ENCODE measurements at places on chromosomes 2 and 18. TPM values are rescaled to one million over a fixed set of nuclear protein-coding genes. Genes with fewer than 3 reads are reported as not detected.
A peak's percentile ranks its signal among the peaks of the same experiment; 100 is the strongest.

Gene ANKAR
- total RNA-seq: 4.5 TPM

Gene SERPINB13
- total RNA-seq: 0.49 TPM

DNA sequence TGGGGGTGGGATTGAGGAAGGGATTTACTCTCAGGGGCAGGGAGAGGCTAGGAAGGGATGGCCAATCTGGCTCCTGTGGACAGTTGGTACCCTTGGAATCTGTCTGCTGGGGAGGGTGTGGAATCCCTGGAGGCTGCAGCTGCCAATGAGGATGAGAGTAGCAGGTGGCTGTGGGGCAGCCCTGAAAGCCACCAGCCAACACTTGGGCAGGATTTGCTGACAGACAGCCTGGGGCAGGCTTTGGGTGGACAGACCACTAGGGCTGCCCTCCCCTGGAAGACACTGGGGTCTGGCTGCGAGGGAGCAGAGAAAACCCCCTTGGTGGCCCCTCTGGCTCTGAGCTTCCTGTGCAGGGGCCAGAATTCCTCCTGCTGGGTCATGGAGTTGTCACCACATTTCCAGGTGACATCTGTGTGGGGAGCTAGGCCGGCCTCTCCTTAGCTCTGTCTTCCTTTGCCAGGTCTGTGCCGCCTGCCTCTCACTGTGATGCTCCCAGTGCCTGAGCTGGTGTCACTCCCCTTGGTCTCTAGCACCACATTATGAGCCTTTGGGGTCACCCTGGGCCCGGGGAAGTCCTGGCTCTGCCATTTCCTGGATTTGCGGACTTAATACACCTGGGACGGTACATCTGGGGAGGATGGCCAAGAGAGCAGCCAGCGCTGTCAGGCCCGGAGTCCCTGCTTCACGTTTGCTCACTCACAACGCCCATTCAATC, 13.4 kb upstream of the ARHGEF4 start:
- H3K4me1 ChIP-seq: peaks cover 5% of the 10 kb centered on the region
- no peaks in the 10 kb centered on the region for H3K27me3 ChIP-seq
- DNase-seq: no peak
- H3K27ac ChIP-seq: no peak overlapping the region

DNA sequence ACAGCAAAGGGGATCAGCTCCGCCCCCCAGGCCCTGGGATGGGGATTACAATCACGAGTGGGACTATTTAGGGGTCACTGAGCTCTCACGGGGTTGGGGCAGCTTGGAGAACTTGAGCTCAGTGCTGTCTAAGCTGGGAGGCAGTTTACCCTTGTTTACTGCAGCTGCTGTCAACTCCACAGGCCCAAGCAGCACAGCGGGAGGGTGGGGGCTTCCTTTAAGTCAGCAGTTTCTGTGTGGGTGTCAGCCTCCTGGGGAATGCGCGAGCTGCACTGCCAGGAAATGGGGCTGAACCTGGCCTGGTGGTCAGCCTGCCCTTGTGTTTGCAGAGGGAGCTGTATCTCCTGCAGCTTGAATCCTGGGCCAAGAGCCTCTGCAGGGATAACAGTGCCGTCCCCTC, 29.8 kb downstream of the TOGARAM2 start:
- H3K36me3 ChIP-seq: no peaks in the 10 kb centered on the region
- H3K4me3 ChIP-seq: no peak overlapping the region
- H3K27me3 ChIP-seq: no peaks in the 10 kb centered on the region

- no peak overlapping the region for H3K4me3 ChIP-seq
- no peak overlapping the region for H3K27ac ChIP-seq
- no peak for DNase-seq
- H3K4me1 ChIP-seq: no peaks in the 10 kb centered on the region
Measured at GRCh38 chr2:176471949-176472348, 202.7 kb downstream of the MTX2 start.

DNA sequence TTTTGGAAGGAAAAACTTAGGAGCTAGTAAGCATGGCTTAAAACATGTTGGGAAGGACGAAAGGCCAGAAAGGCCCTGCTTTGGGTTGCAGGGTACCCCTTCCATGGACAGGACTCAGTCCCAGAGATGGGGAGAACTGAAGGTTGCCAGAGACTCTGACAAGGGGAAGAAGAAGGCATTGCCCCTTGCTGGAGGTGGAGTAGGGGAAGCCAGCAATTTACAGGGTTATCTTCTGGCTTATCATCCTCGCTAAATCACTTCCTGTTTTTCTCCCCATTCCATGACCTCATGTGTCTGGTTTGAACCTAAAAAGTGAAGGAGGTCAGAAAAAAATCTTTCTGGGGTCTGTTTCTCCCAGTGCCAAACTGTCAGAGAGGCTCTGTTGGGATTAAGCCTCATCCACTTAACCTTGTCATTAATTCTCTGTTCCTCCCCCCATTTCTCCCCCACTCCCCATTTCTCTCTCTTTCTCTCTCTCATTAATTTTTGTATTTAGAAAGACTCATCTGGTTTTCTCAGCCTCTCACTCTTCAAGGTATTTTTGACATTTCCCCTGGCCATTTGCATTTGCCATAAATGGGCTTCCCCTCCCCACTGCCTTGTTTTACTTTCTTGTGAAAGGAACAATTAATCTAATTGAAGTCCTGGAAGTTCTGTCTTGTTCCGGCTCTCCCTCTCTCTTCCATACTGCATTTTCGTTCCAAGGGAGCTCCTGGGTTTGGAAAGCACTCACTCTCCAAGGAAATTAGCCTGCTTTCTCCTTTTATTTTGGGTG, 17.4 kb downstream of the NRP2 start:
- no peaks in the 10 kb centered on the region for H3K4me1 ChIP-seq
- H3K4me3 ChIP-seq: no peak overlapping the region
- H3K27me3 ChIP-seq: no peaks in the 10 kb centered on the region
- H3K36me3 ChIP-seq: no peaks in the 10 kb centered on the region
- no peak overlapping the region for H3K27ac ChIP-seq

DNA sequence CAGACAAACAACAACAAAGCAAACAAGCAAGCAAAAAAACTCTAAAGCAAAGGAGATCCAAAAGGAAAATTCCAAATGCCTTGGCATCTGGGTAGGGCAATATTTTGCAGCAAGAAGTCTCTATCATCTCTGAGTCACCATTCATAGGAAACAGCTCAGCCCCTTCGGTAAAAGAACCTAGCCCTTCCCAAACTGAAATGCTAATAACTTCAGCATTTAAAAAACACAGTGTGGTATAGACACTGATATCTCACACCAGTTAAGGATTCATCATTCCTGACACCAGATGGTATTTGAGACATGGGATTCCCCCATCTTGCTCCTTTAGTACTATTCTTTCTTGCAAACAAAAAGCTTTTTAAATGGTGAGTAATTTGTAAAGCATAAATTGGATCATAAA, 491.8 kb downstream of the TXNL1 start:
- H3K27ac ChIP-seq: no peak overlapping the region
- H3K4me1 ChIP-seq: no peaks in the 10 kb centered on the region
- no peak for DNase-seq
- H3K4me3 ChIP-seq: no peak overlapping the region

DNA sequence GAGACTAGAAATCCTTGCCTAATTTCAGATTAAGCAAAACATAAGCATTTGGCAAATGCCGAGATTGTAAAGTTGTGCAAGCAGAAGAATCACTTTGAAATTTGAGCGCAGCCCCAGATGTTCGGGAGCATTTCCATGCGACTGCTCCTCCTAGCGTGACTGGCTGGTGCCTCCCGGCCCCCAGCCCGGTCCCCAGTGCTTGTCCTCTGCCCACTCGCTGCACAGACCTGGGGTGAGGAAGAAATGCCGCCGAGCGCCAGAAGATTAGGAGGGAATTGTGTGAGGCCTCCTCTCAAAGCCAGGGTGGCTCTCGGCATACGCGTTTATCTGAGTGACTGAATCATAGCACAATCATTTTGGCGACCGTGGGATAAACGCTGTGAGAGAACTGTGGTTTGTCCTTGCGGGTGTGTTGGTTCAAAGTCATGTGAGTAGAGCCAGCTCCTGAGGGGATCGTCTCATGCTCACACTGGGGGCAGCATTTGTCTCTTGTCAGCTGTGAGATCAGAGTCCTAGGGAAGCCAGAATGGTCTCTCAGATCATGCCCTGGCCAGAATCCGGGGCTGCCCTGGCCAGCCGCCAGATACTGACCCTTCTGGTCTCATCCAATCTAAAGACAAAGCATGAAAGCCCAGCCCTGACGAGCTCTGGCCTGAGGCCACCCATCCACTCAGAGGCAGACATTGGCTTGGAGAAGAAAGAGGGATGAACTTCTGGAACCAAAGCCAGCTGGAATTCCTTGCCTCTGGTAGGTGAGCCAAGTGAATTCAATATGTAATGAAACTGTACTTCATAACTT, 189.3 kb downstream of the SH3RF3 start:
- H3K27me3 ChIP-seq: no peaks in the 10 kb centered on the region
- no peak overlapping the region for H3K27ac ChIP-seq
- no peak overlapping the region for H3K4me3 ChIP-seq
- peak; percentile 45 for DNase-seq
- no peaks in the 10 kb centered on the region for H3K36me3 ChIP-seq
- H3K4me1 ChIP-seq: peaks cover 31% of the 10 kb centered on the region

GRCh38 chr2:64214281-64215115, 70.3 kb upstream of the PELI1 start:
- no peak overlapping the region for H3K27ac ChIP-seq
- no peak overlapping the region for H3K4me3 ChIP-seq
- peaks cover 6% of the 10 kb centered on the region for H3K4me1 ChIP-seq
- H3K36me3 ChIP-seq: no peaks in the 10 kb centered on the region
- H3K27me3 ChIP-seq: no peaks in the 10 kb centered on the region
- DNase-seq: no peak

- DNase-seq: no peak
- H3K4me3 ChIP-seq: no peak overlapping the region
- no peaks in the 10 kb centered on the region for H3K27me3 ChIP-seq
Measured at GRCh38 chr2:32485399-32485798, 128.6 kb downstream of the BIRC6 start.

- DNase-seq: no peak
- H3K4me1 ChIP-seq: no peaks in the 10 kb centered on the region
- no peaks in the 10 kb centered on the region for H3K27me3 ChIP-seq
- no peaks in the 10 kb centered on the region for H3K36me3 ChIP-seq
- H3K4me3 ChIP-seq: no peak overlapping the region
Measured at GRCh38 chr2:129061069-129061768, 742.6 kb upstream of the HS6ST1 start.
